ENCODE measurements at places on chromosomes 5 and 9.

- no peak for DNase-seq
Measured at GRCh38 chr9:134985451-134985850, 67.7 kb upstream of the FCN1 start.

- no peak for DNase-seq
Measured at GRCh38 chr5:40682154-40683017, 2.7 kb downstream of the PTGER4 start.

DNA sequence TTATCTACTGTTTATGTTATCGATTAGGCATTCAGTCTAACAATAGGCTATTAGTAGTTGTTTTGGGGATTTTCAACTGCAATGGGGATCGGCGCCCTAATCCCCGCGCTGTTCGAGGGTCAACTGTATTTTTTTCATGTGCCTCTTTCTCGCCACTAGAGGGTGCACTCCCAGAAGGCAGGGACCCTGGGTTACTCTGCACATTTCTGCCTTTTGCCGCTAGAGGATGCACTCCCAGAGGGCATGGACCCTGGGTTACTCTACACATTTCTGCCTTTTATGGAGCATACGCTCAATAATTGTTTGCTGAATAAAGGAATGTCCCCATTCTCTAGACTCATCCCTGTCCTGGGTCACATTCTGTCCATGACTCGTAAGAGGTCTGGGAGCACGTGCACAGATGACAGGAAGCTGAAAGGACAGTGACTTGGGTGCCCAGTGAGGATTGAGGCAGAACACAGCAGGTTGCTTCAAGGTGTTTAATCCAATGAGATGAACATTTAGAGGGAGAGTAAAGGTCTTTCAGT is 27.9 kb upstream of the RECK start:
- DNase-seq: peak; percentile 86

GRCh38 chr9:134341929-134342745 is 15.9 kb downstream of the RXRA start:
- DNase-seq: no peak

GRCh38 chr9:137672907-137673791 is 54.3 kb downstream of the EHMT1 start:
- peak; percentile 56 for DNase-seq

DNA sequence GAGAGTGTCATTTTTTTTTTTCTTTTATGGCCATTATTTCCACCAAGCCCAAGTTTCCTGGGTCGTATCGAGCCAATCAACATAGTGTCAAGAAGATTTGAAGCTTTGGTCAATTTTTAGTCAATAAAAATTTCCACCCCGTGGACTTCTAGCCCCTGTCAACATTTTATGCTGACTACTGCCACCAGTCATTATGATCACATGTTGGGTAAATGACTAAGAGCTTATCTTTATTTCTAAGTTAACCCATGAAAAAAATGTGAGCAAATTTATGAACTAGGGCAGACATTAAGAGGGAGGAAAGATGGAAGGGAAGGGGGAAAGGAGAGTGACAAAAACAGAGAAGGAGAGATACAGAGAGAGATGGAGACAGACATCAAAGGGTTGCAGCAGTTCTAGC is 143.5 kb upstream of the ALDH1B1 start:
- DNase-seq: no peak

DNA sequence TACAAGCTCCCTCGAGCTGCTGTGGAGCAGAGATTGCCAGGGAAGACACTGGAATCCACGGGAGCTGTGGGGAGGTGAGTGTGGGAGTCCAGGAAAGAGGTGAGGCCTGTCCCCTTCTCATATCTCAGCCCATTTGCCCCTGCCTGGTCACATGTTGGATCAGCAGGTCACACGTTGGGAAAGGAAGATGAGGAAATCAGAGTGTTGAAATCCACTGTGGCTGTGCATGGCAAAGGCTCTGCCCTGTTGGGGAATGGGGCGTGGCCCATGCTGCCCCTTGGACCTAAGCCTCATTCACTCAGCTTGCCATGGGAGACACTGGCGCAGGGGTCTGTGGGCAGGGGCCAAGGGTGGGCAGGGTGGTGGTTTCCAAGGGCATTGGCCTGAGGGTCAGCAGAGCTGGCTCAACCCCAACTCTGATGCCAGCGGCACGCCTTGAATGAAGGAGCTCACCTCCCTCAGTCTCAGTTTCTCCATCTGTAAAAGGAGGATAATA is 85.4 kb upstream of the CPEB4 start:
- no peak for DNase-seq

GRCh38 chr5:146395193-146395592 is 51.9 kb upstream of the TCERG1 start:
- DNase-seq: no peak

- no peak for DNase-seq
Measured at GRCh38 chr5:55429613-55430253, 105.0 kb downstream of the PLPP1 start.

DNA sequence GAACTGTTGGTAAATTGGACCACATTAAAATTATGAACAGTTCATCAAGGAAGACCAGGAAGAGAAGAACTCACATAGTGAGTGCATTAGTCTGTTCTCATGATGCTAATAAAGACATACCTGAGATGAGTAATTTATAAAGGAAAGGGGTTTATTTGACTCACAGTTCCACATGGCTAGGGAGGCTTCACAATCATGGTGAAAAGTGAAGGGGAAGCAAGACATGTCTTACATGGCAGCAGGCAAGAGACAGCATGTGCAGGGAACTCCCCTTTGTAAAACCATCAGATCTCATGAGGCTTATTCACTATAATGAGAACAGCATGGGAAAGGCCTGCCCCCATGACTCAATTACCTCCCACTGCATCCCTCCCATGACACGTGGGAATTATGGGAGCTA is 135.9 kb upstream of the MAN2A1 start:
- no peak for DNase-seq

DNA sequence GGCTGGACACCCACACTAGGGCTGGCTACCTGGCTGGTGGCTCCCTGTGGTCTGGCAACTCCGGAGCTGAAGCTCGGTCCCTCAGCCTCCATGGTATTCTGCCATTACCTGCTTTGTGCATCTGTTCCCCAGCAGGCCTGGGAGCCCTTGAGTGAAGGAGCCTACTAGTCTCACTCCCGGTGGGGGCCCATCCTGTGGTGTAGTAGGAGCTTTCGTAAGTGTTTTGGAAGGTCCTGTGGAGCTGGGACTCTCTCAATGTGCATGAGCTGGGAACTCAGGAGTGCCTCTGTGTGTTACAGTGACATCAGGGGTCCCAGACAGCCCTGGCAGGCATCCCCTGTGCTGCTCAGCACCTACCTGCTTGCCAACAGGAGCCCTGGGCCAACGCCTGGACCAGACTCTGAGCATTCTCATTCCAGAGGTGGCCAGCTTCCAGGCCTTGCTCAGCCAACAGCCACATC is 267.1 kb downstream of the GADD45G start:
- DNase-seq: no peak

- DNase-seq: no peak
Measured at GRCh38 chr5:53927668-53928247, 367.3 kb downstream of the NDUFS4 start.

DNA sequence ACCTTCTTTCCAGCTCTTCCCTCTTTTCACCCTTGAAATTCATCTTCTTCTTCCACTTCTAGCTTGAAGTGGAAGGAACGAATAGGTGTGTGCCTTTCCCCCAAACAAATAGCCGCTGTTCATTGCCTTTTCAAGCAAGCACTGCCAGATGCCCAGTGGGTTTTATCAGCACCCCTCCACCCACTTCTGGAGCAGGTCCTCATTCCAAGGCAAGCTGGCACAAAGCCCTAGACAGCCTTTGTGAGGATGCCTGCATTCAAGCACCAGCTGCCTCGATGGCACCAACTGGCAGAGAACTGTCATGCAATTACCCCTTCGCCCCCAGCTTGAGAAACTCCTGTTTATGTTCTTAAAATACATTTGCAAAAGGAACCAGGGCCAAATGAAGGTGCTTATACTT is 36.5 kb downstream of the SERINC5 start:
- no peak for DNase-seq

GRCh38 chr9:130864541-130864940 is 29.5 kb downstream of the ABL1 start:
- DNase-seq: no peak
